ENCODE measurements at places on chromosomes 2 and 18.

DNA sequence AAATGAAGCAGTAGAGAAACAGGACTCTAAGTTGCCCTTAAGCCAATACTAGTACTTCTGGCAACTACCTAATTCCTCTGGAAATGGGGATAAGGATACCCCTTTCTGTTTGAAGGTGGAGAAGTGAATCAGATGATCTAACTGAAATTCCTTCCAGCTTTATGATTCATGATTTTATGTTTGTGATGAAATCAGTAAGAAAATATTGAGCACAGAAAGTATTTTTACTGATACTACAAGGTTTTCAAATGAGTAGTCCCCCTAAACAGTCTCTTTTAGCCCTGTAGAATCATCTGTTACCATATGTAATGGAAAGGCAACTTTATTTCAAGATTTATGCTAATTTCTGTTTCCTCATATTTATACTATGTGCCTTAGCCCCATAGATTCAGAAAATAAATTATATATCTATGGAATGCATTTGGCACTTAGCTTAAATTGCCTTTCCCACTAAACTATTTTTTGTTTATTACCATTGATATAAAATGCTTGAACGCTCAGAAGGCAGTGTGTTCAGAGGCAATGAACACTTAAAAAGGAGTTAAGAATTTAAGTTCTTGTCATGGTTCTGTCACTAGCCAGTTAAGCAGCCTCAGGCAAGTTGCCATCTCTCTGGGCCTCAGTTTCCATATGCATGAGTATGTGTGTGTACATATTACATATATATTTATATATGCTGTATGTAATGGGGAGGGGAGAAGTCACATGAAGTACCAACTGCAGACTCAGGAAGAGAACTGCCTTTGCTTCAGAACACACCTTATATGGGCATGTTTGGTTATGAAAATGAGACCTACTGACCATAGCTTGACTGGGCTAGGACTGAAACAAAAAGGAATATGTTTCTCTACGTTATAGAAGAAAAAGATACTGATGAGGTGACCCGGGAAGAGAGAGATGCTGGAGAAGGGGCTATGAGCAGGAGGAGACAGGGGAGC lies 97.7 kb downstream of the CDC42EP3 start:
- no peak for DNase-seq

- DNase-seq: no peak
These were observed 74.6 kb downstream of the RPRM start for GRCh38 chr2:153403940-153404339.

DNA sequence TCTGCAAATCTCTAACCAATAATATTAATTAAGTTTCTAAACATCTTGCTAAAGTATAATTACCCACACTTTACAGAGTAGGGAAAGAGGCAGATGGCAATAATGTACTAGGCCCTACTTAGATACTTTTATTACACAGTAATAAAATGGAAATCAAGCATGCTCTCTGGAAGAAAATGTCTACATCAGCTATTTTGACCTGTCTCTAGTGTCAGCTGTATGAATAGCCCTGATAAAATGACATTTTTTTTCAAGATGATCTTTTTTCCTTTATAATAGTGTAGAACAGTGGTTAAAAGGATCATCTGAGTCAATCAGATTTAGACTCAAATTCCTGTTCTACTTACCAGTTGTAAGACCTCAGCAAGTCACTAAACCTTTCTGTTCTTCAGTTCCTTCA lies 397.3 kb downstream of the GRB14 start:
- no peak for DNase-seq

DNA sequence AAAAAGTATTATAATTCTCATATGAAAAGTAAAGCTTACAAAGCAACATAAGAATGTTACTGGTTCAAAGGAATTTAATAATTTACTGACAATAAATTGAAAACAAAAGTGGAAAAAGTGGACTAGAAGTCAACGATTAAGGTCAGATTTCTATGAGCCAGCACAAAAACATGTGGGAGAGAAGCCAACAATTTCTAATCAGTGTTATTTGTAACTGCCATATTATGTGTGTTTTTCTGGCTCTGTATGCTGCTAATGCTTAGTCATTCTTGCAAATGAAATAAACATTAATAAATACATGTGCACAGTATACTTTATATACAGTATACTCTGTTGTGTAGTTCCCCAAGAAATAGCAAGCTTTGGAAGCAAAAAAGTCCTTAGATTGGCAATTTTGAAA lies 301.3 kb upstream of the RGPD4 start:
- no peak for DNase-seq

DNA sequence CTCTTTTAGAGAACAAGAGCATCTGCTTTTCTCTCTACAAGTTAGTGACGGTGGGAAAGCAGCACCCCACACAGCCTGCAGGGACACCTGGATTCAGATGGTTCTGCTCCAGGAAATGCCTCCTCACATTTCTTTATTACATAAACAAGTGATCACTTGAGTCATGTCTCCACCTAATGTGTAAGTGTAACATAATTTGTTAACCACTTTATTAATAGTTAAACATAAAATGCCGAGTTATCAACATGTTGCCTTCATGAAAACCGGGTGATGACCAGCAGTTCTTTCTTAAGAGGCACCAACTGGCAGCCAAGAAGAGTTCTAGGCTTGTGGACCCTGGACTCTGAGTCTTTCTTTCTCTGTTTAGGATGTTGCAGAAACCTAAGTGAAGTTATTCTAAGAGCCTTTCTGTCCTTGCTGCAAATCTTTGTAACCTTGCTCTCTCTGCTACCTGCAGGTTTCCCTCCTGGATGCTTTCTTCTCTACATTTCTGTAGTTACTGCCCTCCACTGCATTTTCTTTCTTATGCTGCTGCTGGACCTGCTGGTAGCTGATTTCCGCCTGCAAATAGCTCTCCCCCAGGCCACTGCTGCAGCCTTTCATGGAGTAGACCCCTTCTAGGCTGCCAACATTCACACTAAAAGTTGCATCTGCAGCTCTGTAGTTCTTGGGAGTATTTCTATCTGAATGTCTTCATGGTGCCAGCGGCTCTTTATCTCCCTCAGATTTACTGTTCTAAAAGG lies 24.3 kb downstream of the UPP2 start:
- no peak for DNase-seq

- no peak for DNase-seq
These were observed 14.1 kb downstream of the MFF start for GRCh38 chr2:227339098-227339599.

DNA sequence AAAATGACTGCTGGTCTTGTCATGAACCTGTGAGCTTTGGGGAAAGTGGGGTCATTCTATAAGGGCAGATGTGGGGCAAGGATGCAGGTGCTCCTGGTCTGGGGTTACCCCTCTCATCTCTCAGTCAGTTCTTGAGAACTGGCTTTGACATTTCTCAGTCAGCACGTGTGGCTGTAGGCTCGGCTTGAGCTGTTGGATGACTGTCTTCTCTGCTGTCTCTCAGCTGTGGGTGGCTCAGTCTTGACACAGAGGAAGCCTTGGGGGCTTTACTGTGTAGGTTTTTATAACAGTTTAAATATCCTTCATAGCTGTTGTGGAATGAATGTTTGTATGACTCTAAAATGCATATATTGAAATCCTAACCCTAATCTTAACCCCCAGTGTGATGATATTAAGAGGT lies 296.4 kb upstream of the CELF4 start:
- DNase-seq: no peak
